Fibroblast of villous mesenchyme (primary cell): ENCODE measurements at places on chromosomes 1 and 21. TPM values are rescaled to one million over a fixed set of nuclear protein-coding genes. Genes with fewer than 3 reads are reported as not detected.

The PRELP gene
- under 0.01 and 0.43 TPM in 2 replicates for total RNA-seq

- peak; percentile 90 for DNase-seq
Measured at GRCh38 chr1:234531151-234531635, 52.2 kb upstream of the TARBP1 start.

DNA sequence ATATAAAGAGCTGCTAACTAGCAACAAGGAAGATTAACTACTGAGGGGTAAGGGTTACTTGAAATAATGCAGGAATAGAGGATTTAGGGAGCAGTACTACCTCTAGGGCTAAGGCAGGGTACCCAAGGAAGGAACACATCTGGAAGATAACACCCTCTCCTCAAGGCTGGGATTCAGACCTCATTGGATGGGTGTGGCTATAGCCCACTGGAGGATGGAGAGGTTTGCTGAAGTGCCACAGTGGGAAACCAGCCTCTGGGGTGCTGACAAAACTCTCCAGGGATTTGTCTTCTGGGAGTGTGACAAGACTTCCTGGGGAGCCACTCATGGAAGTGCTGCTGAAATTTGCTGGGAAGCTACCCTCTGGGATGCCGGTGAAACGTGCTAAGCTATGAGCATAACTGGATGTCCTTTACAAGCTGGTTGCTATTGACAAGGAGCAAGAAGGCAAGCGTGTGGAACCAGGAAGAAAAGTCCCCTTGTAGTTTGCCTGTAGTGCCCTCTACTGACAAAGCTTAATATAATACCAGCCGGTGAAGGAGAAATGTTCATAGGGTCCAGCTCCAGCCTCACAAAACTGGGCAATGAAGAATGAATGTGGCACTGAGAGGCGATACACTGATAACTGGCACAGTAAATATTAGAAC, 122.8 kb upstream of the USP24 start:
- DNase-seq, result peak; percentile 77

The PLA2G2C gene
- total RNA-seq, result not detected in 2 replicates

DNA sequence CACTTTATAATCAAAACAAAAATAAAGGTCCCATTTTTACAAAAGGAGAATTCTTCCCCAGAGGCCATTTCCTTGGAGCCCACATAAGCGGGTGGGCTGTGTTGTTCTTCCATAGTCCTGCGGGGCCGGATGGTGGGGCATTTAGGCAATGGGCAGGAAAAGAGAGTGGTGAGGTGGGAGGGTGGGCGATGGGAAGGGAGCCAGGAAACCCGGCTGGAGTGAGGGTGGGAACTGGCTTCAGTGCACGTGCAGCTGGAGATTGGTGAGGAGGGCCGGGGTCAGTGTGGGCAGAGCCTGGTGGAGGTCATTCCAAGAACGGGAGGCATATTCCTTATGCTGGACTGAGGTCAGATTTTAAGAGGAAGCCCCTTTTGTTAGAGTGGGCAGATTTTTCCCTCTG, 13.6 kb downstream of the NENF start:
- no peak for DNase-seq

GRCh38 chr1:53601867-53602775, 136.8 kb downstream of the GLIS1 start:
- no peak for DNase-seq

GRCh38 chr1:45200906-45201500, 5.4 kb downstream of the ZSWIM5 start:
- DNase-seq, result no peak

The HMCN1 gene
- total RNA-seq, result 5.2 and 14.2 TPM in 2 replicates

- no peak for DNase-seq
Measured at GRCh38 chr1:75092141-75092540, 42.0 kb upstream of the LHX8 start.

DNA sequence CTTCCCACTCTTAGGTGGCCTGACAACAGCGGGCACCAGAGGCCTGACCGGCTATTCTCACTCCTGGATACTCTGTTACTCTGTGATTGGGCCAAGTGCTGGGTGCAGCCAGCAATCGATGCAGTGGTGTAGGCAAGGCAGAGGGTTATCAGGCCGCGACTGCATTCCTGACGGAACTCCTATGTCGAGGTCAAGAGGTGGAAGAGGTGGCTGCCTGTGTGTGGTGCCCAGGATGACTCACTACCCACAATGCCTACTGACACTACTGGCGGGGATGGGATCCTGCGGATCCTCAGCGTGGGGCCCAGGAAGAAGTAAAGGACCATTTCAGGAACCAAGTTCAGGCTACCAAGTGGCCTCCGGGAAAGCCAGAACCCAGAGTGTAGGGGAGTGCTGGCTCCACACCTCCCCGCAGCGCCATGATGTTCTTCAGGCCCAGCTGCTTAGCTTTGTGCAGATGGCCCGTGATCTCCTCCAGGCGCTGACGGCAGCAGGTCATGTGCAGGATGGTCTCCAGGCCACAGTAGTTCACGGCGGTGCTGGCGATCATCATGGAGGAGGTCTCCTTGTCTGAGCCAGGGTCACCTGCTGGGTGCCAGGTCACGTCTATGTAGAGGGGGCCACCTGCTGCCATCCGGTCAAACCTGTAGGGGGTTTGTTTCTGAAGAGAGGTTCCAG, 4.9 kb downstream of the MTHFR start:
- no peak for DNase-seq

- peak; percentile 56 for DNase-seq
Measured at GRCh38 chr1:91997607-91998195, 32.1 kb upstream of the EPHX4 start.

GRCh38 chr1:26946270-26946669, 14.0 kb downstream of the KDF1 start:
- DNase-seq, result no peak

DNA sequence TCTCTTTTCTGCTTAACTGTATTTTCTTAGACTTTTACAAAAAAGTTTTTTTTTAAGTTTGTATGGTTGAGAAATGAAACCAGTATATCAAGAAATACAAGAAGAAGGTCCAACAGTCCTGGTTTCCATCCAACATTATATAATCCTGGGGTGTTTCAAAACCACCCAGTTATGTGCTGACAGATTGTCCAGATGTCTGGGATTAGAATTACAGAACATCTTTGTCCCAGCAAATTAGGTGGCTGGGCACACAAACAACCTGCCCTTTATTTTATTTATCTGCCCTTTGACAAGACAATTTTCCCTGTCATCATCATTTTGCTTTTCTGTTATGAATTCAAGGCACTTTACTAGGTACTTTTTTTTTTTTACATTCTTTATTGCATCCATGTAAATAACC, 622.1 kb downstream of the PLPP3 start:
- no peak for DNase-seq
